Activated T-helper 9 cell treated with anti-CD3 and anti-CD28 coated beads, Interleukin-2, amount 50 U/mL, for 16 hours (primary cell): ENCODE measurements at places on chromosomes 11 and 22.

- no peak for DNase-seq
These were observed 7.2 kb downstream of the PIWIL4 start for GRCh38 chr11:94574193-94574961.

DNA sequence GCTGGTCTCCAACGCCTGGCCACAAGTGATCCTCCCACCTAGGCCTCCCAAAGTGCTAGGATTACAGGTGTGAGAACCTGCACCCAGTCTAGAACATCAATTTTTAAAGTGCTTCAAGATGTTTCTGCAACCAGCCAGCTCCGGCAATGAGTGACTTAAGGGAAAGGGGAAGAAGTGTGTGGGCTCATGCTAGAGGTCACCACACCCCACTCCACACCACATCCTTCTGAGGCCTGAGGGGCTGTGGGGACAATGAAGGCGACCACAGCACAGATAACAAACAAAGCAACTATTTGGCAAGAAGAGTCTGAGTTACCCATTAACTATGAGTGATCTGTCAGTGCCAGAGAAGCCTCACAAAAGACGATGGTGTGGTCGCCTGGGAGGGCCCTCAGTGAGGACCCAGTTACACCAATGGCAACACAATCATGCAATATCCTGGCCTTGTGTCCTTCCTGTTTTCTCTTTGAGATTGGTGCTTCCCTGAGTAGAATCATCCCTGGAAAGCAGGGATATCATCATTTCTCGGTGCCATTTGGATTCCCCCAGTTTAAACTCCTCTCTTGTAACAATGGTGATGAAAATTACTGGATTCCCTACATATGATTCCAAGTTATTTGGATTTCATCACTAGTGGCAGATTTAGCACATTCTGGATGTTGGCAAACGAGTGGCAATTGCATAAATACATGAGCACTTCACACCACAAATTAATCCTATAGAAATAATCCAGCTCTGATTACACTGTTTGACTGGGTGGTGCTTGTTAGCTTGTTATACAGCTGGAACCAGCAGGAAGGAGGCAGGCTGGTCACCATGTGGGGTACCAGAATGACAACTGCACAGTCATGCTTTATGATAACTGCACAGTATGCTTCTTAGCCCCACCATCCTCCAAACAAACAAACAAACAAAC, 18.4 kb downstream of the ABTB2 start:
- DNase-seq: no peak

- no peak for DNase-seq
These were observed 62.8 kb downstream of the AAMDC start for GRCh38 chr11:77883775-77884174.

GRCh38 chr11:17846852-17847453, 112.4 kb downstream of the KCNC1 start:
- no peak for DNase-seq

GRCh38 chr22:26643418-26644100, 13.8 kb upstream of the MIAT start:
- DNase-seq: no peak

GRCh38 chr11:40537734-40538133, 921.7 kb downstream of the LRRC4C start:
- DNase-seq: no peak

DNA sequence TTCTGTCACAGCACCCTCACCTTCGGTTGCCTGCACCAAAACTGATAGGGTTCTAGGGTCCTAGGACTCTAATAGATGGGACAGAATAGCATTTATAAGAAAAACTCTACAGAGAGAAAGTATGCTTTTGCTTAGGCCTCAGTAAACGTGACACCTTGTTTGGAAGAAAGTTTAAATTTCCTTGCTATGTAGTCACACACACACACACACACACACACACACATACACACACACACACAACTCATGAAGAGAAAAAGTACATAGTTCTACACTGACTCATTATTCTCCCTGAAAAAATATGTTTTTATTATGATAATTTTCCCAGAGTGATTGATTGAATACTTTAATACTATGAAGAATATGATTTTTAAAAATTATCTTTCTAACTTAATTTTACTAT, 220.8 kb upstream of the SNX19 start:
- no peak for DNase-seq

DNA sequence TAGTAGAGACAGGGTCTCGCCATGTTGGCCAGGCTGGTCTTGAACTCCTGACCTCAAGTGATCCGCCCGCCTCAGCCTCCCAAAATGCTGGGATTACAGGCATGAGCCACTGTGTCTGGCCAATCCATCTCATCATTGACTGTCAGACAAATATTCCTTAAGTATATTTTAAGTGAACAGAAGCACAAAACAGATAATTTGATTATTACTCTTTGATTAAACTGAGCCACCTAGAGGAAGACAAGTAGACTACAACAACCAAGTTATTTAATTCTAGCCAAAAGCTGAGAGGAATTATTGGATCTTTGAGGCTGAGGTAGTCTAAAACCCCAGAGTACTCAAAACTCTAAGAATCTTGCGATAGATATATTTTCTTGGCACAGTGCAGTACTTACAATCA, 1.2 kb downstream of the ACRV1 start:
- no peak for DNase-seq

DNA sequence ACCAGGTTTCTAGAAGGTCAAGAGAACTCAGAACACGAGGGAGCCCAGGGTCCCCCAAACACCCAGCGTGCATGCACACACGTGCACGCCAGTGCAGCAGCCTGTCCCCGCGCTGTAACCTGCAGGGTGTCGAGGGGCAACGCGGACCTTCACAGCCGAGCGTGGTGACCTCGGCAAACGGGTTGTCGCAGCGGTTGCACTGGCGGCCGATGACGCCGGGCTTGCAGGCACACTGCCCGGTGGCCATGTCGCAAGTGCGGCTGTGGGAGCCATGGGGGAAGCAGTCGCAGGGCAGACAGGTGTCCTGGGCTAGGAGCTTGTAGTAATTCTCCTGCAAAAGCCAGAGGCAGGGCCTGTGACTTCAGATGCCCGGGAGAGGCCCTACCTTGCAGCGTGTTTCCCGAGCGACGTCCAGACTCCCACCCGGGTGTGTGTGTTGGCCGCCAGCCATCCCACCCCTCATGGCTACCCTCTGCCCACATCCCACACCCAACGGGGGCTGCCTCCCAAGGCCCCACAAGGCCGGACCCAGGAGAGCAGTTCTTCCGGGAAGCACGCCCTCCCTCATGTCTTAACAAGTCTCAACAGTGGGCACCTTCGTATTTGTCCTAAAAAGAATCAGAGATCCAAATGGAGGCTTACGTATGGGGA, 56.1 kb downstream of the TRMU start:
- no peak for DNase-seq

GRCh38 chr11:15800111-15800800, 556.1 kb downstream of the SOX6 start:
- no peak for DNase-seq

DNA sequence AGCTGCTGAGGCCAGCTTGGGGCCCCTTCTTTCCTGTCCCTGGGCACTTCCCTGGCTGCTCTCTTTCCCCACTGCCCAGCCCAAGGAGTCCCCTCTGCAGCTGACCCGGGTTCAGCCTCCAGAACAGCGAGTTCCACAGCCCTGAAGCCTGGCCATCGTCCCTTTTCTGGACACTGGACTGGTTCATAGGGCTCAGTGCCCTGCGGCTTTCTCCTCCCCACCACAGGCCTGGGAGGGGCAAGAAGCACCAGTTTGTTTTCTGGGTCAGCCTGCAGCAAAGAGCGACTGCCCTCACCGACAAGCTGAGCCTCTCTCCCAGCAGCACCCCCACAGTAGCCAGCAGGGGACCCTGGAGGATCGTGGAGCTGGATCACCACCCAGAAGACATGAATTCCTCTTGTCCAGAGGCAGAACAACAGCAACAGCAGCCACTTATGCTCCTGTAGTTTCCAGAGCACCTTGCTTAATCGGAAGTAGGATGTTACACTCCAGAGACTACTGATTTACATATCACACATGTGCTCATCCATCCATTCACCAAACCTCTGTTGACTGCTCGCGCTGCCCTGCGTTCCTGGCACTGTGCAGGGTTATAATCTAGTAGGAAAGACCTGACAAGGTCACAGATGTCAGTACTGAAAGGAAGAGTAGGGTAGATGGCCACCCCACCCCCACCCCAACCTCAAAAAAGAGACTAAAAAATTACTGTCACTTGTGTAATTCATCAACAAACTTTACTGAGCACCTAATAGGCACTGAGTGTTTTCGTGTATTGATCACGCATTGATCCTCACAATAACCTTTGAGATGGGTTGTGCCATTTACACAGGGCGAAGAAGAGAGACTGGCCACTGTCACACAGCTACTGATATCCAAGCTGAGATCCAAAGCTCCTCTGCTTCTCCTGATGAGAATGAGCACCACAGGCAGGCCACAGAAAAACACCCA, 13.0 kb upstream of the CXCR5 start:
- no peak for DNase-seq

DNA sequence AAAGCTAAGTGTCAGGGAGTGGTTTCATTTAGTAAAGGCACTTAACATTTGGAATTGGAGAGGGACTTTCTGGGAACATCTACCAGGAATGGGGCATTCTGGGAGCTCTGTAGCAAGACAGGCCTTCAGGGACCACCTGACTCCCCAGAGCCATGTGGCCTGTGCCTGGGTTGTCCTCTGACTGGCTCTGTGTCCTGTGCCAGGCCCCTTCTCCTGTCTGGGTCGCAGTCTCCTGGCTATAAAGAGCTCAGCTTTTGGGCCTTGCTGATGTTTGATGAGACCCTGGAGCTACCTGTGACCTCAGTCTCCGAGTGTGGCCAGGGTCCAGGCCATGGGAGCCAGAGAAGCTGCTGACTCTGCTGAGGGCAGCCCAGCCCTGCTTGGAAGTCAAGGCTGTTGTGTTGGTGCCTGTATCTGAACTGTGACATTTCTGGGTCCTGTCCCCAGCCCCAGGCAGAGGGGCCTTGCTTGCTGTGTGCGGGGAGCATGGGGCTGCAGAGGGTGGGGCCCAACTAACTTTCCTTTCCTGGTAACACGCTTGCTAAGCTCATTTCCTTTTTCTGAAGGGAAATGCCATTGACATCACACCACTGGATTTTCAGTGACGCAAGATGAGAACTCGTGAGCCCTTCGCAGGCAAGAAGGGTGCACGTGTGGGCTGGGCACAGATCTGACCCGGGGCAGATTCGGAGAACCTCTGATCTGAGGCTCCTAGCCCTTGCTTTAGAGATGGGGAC, 41.3 kb downstream of the LRRC32 start:
- DNase-seq: no peak

DNA sequence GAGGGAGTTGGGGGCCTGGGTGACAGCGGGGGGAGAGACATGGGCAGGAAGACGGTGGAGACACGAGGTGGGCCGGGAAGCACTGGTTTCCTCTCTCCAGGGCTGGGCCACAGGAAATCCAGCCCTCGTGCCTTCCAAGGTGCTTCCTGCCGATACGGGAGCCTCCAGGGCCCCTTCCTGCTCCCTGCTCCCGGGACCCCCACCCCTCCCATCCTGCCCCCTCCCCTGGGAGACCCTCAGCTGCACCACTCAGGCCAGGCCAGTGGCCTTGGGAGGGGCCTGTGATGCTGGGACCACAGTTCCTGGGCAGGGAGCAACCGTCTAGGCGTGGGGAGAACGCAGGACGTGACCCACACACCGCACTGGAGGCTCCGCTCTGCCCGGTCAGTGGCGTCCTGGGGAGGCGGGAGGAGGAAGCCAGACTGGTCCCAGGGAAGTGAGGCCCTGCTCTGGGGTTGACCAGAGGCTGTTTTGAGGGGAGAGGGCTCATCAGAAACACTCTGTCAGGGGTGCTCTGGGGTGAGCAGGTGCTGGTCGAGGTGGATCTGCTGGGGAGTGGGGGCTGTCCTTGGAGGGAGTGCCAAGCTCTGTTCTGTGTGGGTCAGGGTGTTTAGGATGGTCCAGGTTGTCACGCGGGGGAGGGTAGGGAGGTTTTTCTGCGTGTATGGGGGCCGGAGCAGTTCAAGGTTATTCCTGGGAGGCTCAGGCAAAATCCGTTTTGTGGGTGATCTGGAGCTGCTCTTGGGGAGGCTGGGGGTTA, at the start of gene SHANK3:
Gene SHANK3, plus strand, starts transcription at position 353 of the 760 bp plus-strand sequence.
- no peak for DNase-seq

DNA sequence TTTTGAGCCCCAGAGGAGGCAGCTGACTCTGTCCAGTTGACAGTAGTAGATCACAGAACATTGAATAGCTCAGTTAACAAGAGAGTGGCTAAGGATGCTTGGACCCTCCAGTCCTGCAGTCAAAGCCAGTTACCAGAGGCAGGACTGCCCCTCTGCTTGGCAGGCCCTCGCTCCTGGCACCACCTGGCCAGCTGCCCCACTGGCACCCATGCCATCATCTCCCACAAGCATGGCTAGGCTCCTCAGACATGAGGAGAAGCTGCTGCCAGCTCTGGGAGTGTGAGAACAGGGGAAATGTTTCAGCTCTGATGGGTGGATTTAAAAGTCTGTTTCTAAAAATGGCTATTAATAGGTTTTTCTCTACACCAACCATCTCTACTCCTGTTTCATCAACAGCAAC, 13.9 kb downstream of the ME3 start:
- no peak for DNase-seq

GRCh38 chr22:39946126-39946502, 14.1 kb upstream of the TMA7B start:
- DNase-seq: no peak

DNA sequence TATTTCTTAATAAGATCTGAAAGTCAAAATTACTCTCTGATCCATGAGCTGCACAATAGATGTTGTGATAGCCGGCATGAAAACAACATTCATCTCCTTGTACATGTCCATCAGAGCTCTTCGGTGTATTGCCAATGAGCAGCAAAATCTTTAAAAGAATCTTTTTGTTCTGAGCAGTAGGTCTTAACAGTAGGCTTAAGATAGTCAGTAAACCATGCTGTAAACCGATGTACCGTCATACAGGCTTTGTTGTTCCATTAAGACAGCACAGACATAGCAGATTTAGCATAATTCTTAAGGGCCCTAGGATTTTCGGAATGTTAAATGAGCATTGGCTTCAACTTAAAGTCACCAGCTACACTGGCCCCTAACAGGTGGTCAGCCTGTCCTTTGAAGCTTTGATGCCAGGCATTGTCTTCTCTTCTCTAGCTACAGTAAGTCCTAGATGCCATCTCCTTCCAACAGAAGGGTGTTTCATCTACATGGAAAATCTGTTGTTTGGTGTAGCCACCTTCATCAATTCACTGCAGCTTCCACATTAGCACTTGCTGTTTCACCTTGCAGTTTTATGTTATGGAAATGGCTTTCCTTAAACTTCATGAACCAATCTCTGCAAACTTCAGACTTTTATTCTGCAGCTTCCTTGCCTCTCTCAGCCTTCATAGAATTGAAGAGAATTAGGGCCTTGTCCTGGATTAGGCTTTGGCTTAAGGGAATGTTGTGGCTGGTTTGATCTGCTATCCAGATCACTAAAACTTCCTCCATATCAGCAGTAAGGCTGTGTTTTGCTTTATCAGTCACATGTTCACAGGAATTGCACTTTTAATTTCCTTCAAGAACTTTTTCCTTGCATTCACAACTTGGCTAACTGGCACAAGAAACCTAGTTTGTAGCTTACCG, 28.4 kb downstream of the RRP8 start:
- no peak for DNase-seq

DNA sequence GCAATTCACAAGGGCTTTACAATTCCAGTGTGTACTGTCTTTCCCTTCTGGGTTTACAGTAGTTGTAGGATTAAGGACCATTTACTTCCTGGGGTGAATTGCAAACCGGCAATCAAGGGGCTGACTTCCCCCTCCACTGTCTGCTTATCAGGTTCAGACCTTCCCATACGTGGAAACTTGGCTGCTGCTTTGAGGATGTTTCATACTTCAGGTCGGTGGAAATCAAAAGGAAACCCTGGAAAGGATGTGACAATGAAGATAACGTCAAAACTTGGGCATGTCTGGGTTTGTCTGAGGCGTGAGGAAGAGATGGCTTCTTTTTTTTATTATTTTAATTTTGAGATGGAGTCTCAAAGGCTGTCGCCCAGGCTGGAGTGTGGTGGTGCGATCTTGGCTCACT, 2.1 kb upstream of the RTCB start:
- no peak for DNase-seq

- DNase-seq: no peak
These were observed 815.5 kb downstream of the NTM start for GRCh38 chr11:132185726-132186592.
